ENCODE measurements at places on chromosomes 11 and 22.

DNA sequence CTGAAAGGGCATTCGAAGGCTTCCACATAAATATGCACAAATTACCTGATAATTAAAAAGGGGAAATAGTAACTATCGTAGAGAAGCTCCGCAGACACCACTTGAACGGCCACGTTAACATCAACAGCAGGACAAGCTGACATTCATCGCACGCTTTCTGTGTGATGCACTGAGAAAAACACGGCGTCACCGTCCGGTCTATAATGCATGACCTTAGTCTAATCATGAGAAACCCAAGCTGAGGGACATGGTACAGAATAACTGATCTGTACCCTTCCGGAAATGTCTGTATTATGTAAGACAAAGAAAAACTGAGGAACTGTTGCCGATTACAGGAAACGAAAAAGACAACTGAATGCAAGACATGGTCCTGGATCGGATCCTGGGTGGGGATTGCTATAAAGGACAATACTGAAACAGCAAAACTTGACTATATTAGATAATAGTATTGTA is 678 bp upstream of the RANGAP1 start:
- peak; percentile 61 for DNase-seq

- no peak for DNase-seq
These were observed 13.2 kb upstream of the USP18 start for GRCh38 chr22:18136563-18137320.

- no peak for DNase-seq
These were observed 732 bp upstream of the PC start for GRCh38 chr11:66958956-66959274.

- no peak for DNase-seq
These were observed 135.9 kb upstream of the KIRREL3 start for GRCh38 chr11:127136438-127136837.

- DNase-seq = no peak
These were observed 19.2 kb downstream of the DDX6 start for GRCh38 chr11:118771547-118772288.

DNA sequence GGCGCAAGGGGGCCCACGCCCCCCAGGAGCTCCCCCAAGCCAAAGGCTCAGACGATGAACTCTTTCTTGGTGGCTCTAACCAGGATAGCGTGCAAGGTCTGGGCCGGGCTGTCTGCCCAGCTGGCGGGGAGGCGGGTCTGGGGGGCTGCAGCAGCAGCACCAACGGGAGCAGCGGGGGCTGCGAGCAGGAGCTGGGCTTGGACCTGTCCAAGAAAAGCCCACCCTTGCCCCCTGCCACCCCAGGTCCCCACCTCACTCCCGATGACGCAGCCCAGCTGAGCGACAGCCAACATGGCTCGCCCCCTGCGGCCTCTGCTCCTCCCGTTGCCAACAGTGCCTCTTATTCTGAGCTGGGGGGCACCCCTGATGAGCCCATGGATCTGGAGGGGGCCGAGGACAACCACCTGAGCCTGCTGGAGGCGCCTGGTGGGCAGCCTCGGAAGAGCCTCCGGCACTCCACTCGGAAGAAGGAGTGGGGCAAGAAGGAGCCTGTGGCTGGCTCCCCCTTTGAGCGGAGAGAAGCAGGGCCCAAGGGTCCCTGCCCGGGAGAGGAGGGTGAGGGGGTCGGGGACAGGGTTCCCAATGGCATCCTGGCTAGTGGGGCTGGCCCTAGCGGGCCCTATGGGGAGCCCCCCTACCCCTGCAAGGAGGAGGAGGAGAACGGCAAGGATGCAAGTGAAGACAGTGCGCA is 21.6 kb upstream of the TMEM191C start:
- no peak for DNase-seq

GRCh38 chr22:45703758-45704157 is 32.1 kb downstream of the ATXN10 start:
- no peak for DNase-seq

GRCh38 chr11:2381494-2382128 is 4.5 kb downstream of the CD81 start:
- no peak for DNase-seq

DNA sequence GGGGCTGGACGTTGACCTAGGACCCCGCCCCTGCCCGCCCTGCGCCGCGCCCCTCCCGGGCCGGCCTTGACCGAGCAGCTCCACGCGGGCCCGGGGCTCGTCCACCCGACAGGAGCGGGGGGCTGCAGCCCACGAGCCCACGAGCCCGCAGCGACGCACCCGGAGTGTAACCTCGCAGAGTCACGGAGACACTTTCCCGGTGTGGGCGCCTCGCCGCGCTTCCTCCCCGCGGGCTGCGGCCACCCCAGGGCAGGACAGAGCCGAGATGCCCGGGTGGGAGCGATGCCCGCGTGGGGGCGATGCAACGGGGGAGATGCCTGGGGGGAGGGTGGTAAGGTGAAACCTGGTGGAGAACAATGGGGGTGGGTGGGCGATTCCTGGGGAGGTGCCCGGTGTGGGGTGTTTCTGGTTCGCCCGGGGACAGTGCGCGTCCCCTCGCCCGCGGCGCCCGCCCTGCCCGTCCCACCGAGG is 4.9 kb upstream of the ZBED4 start:
- DNase-seq = no peak

GRCh38 chr11:17393472-17393871 is 5.0 kb upstream of the KCNJ11 start:
- no peak for DNase-seq

GRCh38 chr11:28038775-28039174 is 69.2 kb downstream of the KIF18A start:
- DNase-seq = no peak

- DNase-seq = no peak
These were observed 5.8 kb upstream of the LGALS1 start for GRCh38 chr22:37669586-37669985.

All from EL (cell line).